ENCODE measurements at places on chromosomes 1 and 21. TPM values are rescaled to one million over a fixed set of nuclear protein-coding genes. Genes with fewer than 3 reads are reported as not detected.

DNA sequence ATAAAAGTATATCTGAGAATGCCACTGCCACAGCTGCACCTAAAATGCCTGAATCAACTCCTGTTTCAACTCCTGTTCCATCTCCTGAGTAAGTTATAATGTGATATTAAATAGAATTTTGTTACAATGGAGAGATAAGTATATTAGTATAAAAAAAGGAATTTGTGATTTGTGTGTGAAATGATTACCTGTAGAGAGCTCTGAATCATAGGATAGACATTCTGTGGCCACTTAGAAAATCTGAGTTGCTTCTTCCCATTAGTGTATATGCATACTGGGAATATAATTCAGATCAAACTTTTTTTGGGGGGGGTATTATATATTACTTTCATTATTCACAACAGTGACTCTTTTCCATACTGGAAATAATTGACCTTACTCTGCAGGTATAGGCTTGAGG, 52.9 kb downstream of the SUCO start:
- no peak for DNase-seq

DNA sequence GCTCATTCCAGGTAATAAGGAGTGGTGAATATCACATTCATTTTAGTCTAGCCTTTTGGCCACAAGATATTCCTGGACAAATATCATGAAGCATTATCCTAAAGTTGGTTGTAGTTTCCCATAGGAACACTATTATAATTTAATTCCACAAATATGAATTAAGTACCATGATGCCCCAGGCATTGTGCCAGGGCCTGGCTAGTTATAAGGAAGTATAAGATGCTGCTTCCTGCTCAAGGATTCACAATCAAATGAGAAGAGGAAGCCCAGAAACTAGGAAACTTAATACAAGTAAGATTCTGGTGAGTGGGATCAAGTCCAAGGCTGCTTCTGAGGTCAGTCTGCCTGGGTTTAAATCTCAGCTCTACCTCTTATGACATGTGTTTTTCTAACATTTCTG, 30.6 kb upstream of the ZP4 start:
- DNase-seq = no peak

DNA sequence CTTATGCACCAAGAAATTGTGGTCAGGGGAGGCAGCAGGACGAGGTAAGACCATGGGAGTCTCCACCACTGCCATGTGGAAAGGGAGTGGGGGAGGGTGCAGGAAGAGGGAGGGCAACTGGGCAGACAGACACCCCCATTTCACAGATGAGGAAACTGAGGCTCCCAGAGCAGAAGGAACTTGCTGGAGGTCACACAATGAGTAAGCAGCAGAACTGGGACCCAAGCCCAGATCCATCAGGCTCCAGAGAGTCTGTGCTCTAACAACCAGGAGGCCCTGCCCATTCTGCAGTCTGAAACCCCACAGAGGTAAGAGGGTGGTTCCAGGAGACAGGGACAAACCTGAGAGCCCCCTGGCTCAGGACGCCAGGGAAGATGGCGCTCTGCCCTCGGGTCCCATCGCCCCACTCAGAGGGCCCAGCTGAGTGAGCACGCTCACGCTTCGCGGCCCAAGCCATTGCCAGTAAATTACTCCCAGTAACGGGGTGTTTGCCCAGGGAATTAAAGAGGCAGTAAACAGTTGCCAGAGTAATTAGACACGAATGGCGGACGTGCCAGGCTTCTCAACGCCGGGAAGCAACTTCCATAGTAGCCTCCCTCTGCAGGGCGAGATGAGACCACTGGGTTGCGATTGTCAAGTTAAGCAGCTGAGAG, 59.2 kb downstream of the MATN1 start:
- DNase-seq = no peak

DNA sequence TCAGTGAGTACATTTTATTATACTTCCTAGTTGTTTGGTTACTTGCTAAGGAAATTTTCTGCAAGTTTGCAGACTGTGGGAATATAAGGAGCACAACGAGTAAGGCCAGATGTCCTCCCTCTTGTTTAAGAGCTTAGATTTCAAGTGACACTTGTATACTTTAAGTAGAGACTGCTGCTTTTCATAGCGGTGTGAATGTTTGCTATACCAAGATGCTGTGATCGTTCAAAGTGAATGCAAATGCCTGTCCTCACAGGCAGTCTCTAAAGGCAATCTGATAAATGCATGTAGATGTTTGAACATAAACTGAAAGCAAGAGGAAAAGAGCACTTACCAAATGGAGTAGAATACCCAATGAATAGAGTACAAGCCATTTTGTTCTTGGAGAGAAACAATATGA, 226.4 kb downstream of the NRIP1 start:
- DNase-seq = no peak

DNA sequence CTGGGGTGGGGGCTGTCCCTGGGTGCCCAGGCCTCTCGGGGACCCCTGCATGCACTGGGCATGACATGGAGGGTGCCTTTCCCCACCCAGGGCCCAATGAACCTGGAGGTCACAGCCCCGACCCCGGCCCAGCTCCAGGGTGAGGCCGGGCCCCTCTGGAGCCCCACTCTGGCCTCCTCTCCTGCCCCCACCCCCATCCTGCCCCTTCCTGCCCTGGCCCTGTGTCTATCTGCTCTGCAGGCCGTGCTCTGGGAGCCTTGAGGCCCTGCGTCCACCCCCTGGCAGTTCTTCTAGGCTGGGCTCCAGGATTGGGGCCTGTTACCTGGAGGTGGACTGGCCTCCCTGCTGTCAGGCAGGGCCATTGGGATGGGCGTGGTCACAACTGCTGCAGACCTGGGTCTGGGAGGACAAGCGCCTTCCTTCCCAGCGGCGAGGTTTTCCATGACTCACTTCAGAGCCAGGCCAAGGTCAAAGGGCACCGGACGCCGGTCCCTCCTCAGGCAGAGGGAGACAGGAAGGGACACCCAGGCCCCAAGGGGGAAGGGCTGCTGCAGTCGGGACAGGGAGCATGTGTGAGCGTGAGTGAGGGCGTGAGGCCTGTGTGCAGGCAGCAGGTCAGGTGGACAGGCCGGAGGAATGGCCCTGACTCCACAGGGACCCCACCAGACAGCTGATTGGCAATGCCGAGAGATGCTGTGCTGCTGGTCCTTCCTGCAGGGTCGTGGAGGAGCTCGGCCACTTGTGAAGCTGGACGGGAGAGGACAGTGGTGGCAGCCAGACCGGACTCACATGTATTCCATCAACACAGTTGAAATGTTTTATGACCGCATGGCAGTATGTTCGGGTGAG, 31.1 kb upstream of the POFUT2 start:
- no peak for DNase-seq

GRCh38 chr1:192766876-192767275, 42.0 kb upstream of the RGS2 start:
- no peak for DNase-seq

- DNase-seq = no peak
Observed at GRCh38 chr1:163267962-163268361, 53.8 kb upstream of the NUF2 start.

DNA sequence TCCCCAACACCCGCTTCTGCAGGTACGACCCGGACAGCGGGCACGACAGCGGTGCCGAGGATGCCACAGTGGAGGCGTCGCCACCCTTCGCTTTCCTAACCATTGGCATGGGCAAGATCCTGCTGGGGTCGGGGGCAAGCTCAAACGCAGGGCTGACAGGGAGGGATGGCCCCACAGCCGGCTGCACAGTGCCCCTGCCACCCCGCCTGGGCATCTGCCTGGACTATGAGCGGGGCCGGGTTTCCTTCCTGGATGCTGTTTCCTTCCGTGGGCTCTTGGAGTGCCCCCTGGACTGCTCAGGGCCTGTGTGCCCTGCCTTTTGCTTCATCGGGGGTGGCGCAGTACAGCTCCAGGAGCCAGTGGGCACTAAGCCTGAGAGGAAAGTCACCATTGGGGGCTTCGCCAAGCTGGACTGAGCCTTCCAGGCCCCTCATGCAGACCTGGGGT, 10.1 kb downstream of the TRIM46 start:
- no peak for DNase-seq

DNA sequence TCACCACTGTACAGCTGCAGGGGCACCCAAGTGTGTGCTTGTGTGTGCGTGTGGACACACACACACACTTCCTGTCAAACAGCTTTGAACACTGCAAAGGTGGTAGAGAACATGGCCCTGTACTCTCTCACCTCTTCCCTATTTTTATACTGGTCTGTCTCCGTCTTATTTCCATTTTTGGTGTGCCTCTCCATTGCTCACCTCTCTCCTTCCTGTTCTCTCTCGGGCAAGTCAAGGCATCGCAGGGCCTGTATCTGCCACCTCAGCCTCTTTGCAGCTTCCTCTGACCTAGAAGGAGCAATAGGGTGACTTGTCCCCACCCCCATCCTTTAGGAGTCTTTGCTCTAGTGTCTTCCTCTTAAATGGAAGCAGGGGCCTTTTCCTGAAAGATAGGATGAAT, 2.2 kb downstream of the SMCP start:
- DNase-seq = no peak

DNA sequence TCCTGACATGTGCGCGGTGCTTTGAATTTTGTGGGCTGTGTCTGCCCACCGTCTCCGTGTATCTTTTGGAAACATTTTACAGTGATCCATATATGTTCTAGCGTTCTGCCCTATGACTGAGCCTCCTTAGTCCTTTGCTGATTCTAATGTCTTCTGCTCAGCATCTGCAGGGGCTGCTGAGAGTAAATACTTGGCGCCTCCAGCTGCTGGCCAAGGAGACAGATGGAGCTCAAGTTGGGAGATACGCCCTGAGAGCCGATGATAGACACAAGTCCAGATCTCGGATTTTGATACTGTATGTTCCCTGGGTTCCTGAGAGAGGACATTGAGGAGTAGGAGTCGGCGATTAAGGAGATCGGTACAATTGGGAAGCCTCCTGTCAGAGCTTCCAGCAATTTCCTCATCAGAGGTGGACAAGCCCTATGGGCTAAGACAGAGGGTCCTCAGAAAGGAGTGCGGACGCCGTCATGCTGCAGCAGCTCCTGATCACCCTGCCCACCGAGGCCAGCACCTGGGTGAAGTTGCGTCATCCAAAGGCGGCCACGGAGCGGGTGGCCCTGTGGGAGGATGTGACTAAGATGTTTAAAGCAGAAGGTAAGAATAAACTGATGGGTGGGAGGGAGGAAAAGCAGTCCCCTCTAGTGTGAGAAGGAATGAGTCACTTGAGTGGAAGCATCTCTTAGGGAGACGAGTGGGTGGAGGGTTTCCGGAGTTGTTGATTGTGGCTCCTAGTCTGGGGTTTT, 390 bp downstream of the ZFP69B start:
- DNase-seq = no peak

- DNase-seq = no peak
Observed at GRCh38 chr1:84225646-84226045, 75.9 kb upstream of the SAMD13 start.

- no peak for DNase-seq
Observed at GRCh38 chr1:196896355-196896754, 8.5 kb downstream of the CFHR4 start.

Gene TDRD10
- total RNA-seq = 0.82 TPM

Gene ZNF683
- not detected for total RNA-seq

Gene FASLG
- total RNA-seq = not detected

Data from cerebellum (tissue), 4 donors.